ENCODE measurements at places on chromosomes 7 and 10.

DNA sequence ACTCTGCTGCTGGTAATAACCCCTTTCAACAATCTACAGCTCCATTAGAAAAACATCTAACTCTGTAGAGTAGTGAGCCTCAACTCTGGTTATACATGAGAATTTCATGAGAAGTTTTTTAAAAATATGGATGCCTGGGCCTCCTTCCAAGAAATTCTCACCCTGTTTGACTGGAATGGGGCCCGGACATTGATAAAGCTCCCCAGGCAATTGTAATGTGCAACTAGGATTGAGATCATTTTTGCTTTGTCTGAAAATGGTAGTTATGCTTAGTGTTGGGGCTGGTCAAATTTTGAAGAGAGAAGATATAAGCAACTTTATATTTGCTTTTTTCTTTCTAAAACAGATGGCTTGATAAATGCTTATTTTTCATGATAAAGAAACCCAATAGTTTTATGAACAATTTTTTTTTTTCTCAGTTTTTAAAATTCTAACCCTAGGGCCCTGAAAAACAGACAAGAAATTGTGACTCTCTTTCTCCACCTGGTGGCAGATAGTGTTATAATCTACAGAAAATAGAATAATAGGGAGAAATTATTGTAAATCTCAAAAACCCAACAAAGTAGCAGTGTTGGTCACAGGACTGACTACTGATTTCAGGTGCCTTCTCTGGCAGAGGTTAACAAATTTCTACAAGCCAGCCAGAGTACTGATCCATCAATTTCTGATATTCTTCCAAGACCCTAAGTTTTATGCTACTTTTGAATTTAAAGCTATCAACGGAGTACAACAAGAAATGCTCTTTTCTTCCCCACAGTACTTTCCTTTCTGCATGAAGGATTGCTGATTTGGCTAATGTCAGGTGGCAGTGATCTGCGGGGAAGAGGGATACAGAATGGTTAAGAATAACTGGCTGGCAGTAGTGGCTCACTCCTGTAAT is 174.8 kb downstream of the DKK1 start:
- DNase-seq, result no peak

DNA sequence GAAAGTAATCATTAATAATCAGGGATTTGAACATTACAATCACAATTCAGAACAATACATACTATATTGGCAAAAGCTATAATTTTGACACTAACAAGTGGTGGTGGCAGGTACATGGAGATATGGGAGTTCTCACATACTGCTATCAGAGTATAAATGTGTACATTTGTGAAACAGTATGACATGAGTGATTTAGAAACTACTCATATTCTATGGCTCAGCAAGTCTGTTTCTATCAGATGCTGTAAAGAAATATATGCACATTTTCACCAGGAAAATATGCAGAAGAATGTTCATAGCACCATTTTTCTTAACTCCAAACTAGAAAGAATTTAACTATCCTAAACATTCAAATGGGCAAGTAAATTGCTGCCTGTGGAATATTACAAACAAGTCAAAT is 620.0 kb downstream of the SH2D4B start:
- no peak for DNase-seq

- DNase-seq, result no peak
These were observed 589 bp downstream of the ZNF488 start for GRCh38 chr10:47383261-47384147.

DNA sequence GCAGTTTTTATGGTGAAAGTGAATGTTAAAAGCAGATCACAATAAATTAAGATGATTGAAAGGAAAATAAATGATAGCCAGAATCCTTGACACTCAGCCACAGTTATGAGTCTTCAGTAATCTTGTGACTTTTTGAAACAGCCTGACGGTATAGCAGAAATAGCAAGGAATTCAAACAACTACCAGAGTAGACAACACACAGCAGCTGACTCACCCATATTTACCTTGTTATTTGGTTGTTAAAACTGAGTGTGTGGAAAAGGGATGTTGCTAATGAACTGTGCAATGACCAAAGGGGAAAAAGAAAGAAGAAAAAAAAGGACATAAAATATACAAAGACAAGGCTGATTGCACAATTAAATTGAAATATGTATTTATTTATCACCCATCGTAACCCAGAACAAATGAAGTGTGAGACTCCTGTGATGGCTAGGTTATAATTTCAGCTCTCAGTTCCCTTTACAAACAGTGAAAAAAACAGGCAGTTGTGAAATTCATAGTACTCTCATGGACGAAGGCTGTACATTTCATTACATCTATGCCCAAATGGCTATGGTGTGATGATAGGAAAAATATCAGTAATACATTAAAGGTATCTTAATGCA is 1023.0 kb upstream of the SORCS1 start:
- no peak for DNase-seq

DNA sequence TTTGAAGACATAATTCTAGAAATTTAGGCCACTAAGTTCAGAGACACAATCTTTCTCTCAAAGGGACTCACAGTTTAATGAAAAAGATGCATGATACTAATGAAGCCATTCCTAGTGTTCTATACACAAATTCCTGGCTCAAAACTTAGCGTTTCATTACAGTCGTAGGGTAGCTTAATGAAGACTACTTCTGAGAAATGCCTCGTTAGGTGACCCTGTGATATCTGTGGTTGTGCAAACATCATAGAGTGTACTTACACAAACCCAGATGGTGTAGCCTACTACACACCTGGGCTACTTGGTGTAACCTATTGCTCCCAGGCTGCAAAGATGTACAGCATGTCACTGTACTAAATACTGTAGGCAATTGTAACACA is 488 bp upstream of the CHCHD3 start:
- no peak for DNase-seq

DNA sequence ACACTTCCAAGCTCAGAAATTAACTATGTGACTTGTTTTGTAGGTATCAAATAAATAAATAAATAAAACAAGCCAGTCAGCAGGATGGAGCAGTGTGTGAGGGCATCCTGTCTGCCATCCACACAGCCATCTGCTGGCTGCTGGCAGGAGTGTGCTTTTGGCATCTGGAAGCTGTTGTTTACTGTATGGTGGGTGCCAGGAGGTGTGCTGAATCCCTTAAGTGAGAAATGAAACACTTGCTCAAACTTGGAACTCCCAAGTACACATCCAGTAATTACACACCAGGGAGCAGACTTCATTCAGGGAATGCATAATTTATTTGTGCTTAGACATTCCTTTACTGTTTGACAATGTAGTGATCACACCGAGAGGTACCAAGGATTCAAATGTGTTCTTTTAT is 16.9 kb upstream of the TAX1BP1 start:
- DNase-seq, result no peak

DNA sequence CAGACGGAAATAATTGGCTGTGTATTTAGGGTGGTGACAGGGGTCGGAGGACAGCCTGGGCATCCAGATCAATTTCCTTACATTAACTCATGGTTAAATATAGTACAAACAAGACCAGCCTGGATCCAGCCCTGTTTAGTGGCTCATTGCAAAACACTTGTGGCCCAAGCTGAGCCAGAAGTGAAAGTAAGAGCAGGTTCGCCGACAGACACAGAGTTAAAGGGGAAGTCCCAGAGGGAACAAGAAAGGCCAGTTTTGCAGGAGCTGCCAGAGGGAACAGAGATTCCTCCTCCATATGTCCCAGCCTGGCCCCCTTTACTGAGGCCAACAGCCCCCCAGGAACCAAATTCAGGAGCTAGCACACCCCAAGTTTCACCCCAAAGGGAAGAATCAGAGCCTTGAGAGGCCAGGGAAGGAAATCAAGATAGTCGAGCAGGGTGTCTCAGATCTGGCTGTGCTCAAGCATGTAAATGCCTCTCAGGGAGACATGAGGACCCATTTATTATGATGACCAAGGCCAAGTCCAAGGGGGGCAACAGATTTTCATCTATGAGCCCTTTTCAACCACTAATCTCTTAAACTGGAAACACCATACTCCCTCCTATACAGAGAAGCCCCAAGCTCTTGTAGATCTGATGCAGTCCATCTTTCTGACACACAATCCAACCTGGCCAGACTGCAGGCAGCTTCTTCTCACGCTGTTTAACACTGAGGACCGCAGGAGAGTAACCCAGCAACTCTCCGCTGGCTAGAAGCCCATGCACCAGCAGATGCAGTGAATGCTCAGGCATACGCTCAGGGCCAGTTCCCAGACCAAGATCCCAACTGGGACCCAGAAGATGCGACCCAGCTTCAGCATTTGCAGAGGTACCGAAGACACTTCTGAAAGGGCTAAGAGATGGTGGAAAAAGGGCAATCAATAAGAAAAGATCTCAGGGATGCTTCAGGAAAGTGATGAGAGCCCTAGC is 15.9 kb upstream of the ADCK2 start:
- DNase-seq, result no peak

- DNase-seq, result no peak
These were observed 194.1 kb upstream of the FRMD4A start for GRCh38 chr10:14524691-14525324.

- no peak for DNase-seq
These were observed 106.9 kb upstream of the GNAI1 start for GRCh38 chr7:80027611-80028173.

GRCh38 chr10:19209319-19209718 is 160.7 kb downstream of the MALRD1 start:
- DNase-seq, result no peak

DNA sequence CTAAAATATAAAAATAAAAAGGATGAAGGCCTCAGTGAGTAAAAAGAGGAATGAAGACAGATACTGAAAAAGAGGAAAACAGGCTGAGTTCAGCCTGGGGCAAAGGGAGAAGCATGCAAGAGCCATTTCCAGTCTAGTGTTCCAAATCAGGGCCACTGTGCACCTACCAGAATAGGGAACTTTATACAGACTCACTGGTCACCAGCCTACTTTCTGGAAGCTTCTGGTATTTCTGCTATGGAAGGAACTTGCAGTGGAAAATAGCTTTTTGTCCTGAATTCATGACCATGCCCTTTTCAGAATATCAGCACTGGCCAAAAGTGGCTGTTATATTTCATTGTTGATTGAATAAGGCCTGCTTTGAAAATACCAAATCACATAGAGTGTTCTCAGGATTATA is 28.8 kb downstream of the ABRAXAS2 start:
- no peak for DNase-seq

- DNase-seq, result no peak
These were observed 70.2 kb downstream of the PIP4K2A start for GRCh38 chr10:22644222-22644621.

GRCh38 chr7:5519515-5519928 is 95.9 kb upstream of the TNRC18 start:
- DNase-seq, result no peak

DNA sequence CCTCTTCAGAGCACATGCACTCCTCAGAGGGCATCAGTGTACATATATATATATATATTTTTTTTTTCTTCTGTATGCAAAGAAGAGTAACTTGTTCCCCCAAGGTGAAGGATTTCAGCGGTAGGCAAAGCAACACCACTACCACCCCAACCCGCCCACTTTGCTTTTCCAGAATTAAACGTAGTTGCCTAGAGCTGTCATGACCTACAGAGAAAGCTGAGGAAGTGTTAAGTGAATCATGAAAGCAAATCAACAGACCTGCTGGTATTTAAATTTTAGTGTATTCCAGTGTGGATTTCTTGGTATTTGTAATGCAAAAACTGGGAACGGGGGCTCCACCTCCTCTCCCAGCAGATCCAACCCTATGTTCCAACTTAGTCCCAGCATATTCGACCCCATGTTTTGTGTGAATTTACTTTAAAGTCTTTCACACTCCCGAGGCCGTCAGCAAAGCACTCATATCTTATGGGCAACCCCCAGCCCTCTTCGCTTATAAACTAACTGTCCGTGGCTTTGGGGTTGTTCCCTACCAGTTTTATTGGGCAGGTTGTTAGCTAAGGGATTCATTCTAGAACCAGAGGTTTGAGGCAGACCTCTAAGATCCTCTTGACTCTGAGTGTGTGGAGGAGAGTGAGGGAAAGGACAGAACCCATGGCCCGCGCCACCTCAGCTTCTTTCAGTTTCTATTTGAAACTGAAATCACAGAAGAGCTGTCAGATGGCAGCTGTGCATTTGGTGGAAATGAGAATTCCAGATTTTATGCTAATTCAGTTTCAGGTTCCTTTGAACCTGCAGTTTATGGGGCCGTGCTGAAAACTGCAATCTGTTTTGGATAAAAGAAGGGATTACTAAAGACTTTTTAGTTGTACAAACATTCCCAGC is 450.2 kb upstream of the GALNT17 start:
- DNase-seq, result no peak

- no peak for DNase-seq
These were observed 23.3 kb downstream of the SEM1 start for GRCh38 chr7:96686305-96686704.

DNA sequence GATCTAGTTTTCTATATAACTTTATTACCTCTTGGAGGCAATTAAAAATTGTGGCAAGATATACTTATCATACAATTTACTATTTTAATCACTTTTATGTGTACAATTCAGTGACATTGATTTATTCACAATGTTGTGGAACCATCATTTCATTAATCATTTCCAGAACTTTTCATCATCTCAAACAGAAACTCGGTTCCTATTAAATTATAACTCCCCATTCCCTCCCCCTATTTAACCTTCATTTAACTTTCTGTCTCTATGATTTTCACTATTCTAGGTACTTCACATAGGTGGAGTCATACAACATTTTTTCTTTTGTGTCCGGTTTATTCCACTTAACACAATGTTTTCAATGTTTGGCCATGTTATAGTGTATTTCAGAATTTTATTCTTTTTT is 252.8 kb downstream of the REEP3 start:
- DNase-seq, result no peak

GRCh38 chr7:22720791-22721786 is 5.9 kb upstream of the IL6 start:
- no peak for DNase-seq

- DNase-seq, result no peak
These were observed 63.8 kb upstream of the PPP1R9A start for GRCh38 chr7:94843553-94843952.

DNA sequence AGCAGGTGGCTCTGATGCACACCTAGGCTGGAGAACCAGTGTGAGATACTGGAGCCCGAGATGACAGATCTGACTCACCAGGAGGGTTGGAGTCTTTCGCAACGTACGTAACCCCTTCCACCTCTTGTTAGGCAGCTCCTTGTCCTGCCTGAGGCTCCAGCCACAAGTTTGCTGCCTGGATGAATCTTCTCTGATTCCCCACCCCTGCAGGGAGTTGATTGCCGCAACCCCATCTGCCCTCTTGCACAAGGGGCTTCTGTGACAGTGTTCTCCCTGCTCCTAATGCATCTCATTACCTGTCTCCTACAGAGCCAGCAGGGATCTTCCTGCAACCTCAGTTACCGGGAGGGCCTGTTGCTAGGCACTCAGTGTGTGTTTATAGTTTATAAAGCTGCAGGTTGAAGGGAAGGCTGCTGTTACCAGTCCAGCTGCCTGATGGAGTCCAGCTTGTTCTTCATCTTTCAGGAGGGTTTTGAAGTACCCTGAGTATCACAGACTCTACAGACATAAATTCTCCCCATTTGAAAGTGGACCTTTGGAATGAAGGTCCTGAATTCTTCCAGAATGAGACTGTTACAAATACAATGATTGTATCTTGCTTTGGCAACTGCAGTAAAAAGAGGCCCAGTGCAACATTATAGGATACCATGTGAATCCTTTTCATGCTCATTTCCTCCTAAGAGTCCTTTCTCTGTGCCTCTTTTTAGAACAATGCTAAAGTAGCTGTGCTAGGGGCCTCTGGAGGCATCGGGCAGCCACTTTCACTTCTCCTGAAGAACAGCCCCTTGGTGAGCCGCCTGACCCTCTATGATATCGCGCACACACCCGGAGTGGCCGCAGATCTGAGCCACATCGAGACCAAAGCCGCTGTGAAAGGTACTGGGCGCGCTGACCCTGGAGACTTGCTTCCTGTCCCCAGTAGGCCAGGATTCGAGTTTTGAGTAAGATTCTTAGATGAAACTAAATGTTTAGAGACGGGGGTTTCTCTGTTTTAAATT is 6.5 kb downstream of the MDH2 start:
- no peak for DNase-seq
